Mucosa of gallbladder (tissue), 1 donor: ENCODE measurements at places on chromosomes 16 and 17. TPM values are rescaled to one million over a fixed set of nuclear protein-coding genes. Genes with fewer than 3 reads are reported as not detected.

DNAH2 gene
- 0.95 TPM for total RNA-seq

TTYH2 gene
- total RNA-seq, result 6.9 TPM

MT1E gene
- 137 TPM for total RNA-seq

KCNG4 gene
- not detected for total RNA-seq

CA5A gene
- 0.14 TPM for total RNA-seq

CDRT15L2 gene
- not detected for total RNA-seq

MYH13 gene
- total RNA-seq, result not detected

TAC4 gene
- total RNA-seq, result not detected

EIF1 gene
- 723 TPM for total RNA-seq

SDR42E1 gene
- 10.5 TPM for total RNA-seq

AIPL1 gene
- not detected for total RNA-seq

MT1G gene
- total RNA-seq, result 55.2 TPM

CBX8 gene
- total RNA-seq, result 9.7 TPM

TAOK1 gene
- total RNA-seq, result 62.5 TPM

CCL17 gene
- not detected for total RNA-seq

CD19 gene
- total RNA-seq, result 1.4 TPM

ACAP1 gene
- total RNA-seq, result 24.2 TPM

KDM6B gene
- total RNA-seq, result 52.5 TPM

HNF1B gene
- total RNA-seq, result 142 TPM

KRTAP4-9 gene
- total RNA-seq, result not detected

RDM1 gene
- 0.75 TPM for total RNA-seq

TBX2 gene
- 33.9 TPM for total RNA-seq

NAT9 gene
- 43.7 TPM for total RNA-seq

WSCD1 gene
- 2.6 TPM for total RNA-seq

ADGRG1 gene
- total RNA-seq, result 312 TPM

CACNG3 gene
- total RNA-seq, result not detected

NECAB2 gene
- 0.29 TPM for total RNA-seq

HYDIN gene
- 6.2 TPM for total RNA-seq

CLEC10A gene
- total RNA-seq, result 8.3 TPM

MIEF2 gene
- total RNA-seq, result 22.8 TPM

NBR1 gene
- 119 TPM for total RNA-seq

KRTAP9-4 gene
- total RNA-seq, result not detected

KRT39 gene
- total RNA-seq, result not detected

CTU2 gene
- total RNA-seq, result 15.0 TPM

OR2C1 gene
- 0.14 TPM for total RNA-seq

PKMYT1 gene
- 4.5 TPM for total RNA-seq

NHLRC4 gene
- 1.2 TPM for total RNA-seq

MFAP4 gene
- total RNA-seq, result 303 TPM

ITPRIPL2 gene
- total RNA-seq, result 37.5 TPM
